ENCODE measurements at places on chromosomes 7 and 10.

GRCh38 chr7:94297397-94297838 lies 97.3 kb upstream of the COL1A2 start:
- DNase-seq, result no peak

DNA sequence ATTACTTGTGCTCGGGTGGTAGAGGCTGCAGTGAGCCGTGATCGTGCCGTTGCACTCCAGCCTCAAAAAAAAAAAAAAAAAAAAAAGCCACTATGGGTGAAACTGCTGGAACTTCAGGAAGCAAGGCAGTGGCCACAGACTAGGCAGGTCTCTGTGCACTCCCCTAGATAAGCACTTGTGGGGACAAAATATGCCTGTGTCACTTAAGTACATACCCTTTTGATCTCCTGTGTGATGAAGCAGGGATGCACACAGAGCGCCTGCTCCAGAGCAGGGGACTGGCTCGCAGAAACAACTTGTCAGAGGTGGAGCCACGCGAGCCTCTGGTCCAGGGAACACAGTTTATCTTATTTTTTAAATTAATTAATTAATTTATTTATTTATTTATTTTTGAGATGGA lies 42.9 kb upstream of the PSAP start:
- no peak for DNase-seq

- no peak for DNase-seq
Observed at GRCh38 chr7:96126382-96126781, 195.5 kb downstream of the SLC25A13 start.

DNA sequence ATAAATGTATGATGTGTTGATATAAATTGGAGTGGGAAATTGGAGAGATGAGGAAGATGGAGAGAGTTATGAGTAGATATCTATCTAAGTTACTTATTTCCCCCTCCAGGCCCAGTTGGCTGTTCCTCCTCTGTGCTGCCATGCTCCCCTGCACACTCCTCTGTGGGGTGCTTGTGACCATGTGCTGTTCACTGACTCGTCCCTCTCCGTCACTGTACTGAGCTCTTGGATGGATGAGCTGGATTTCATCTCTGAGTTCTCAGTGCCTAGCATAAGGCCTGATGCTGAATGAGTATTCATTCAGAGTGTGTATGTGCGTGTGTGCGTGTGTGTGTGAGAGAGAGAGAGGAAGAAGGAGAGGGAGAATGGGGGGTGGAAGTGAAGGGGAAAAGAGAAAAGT lies 14.5 kb downstream of the OR9A2 start:
- no peak for DNase-seq

- no peak for DNase-seq
Observed at GRCh38 chr10:30216821-30217220, 132.3 kb downstream of the MTPAP start.

- no peak for DNase-seq
Observed at GRCh38 chr10:69988094-69988493, 64.6 kb upstream of the MACROH2A2 start.

DNA sequence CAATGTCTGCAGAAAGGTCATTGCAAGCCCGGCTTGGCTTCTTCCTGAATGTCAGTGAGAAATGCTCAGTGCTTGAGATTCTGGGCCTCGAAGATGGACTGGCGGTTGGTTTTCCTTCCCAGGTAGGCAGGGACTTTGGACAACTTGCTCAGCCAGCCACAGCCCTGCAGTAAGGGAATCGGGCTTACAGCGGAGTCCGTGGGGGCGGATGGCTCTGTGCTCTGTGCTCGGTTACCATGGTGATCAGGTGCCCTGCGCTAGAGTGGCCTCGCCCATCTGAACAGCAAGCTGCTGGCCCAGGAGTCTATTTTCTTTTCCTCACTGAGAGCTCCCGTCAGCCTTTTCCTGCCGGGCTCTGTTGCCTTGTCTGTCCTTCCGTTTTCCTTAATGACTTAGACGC lies 77.8 kb upstream of the SH2B2 start:
- DNase-seq, result no peak

GRCh38 chr7:26500749-26501352 lies 209.2 kb downstream of the SNX10 start:
- DNase-seq, result no peak

DNA sequence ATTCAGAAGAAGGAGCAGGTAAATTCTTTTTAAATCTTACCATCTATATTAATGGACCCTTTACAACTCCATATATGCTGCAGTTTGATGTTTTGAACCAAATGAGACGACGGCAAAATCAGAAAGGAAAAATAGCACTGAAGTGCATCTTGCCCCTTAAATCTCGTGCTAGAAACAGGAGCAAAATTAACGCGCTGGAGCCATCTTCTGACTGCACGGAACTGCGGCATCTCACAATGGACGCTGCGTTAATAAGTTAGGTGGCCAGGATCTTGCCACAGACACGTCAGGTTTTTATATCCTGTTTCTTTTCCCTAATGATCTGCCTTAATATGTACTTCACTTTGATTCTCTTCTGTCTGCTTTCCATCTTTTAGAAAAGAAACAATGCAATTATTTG lies 354.5 kb downstream of the TFEC start:
- DNase-seq, result no peak

DNA sequence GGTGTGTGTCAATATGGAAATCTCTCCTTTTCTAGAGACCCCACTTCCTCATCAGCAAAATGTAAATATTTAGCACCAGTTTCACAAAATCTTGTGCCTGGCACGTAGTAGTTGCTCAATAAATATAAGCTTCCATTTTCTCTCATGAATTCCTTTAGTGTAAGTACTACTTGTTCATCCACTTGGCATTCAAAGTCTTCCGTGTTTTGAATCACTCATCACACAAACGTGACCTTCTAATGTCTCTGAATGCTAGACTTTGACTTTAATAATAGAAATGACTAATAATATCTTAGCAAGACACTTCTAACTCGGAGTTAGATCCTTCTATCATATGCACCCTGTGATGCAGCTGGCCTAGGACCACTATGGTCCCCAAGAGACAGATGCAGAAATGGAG lies 168.7 kb upstream of the ZNF32 start:
- no peak for DNase-seq

DNA sequence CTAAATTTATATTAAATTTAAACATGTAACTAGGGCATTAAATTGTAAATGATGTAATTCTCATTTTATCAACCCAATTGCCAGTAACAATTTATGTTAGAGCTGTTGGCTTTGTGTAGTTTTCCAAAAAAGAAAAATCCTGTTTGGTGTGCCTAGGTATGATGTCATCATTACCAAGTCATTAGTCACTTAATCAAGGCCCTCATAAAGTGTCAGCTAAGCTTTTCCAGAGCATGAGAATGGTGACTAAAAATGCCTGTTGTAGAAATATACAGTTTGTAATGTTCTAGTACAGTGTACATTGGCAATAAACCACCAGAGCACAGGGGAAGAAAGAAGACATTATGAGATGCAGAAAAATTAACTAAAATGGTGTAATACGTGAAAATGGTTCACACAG lies 593.8 kb upstream of the ANKRD30A start:
- DNase-seq, result no peak

GRCh38 chr7:143362131-143363015 lies at the start of gene FAM131B:
Gene FAM131B, minus strand, starts transcription at chr7:143362713. Its CDS starts 110 bp downstream, at chr7:143362603.
- DNase-seq, result no peak

GRCh38 chr7:154795437-154795836 lies 207.5 kb downstream of the PAXIP1 start:
- DNase-seq, result no peak

DNA sequence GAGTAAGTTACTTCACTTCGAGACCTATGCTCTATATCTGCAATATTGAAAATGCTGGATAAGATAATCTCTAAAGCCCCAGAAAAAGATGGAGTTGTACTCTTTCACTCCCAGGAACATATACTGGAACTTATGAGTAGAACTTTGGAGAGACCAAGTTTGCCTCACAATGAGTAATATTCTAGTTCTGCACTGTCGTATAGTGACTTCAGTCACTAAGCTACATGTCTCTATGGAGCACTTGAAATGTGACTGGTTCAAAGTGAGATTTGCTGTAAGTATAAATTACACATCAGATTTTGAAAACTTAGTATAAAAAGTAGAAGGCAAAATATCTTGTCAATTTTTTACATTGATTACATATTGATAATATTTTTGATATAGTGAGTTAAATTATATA lies 116.4 kb downstream of the PTEN start:
- DNase-seq, result no peak

DNA sequence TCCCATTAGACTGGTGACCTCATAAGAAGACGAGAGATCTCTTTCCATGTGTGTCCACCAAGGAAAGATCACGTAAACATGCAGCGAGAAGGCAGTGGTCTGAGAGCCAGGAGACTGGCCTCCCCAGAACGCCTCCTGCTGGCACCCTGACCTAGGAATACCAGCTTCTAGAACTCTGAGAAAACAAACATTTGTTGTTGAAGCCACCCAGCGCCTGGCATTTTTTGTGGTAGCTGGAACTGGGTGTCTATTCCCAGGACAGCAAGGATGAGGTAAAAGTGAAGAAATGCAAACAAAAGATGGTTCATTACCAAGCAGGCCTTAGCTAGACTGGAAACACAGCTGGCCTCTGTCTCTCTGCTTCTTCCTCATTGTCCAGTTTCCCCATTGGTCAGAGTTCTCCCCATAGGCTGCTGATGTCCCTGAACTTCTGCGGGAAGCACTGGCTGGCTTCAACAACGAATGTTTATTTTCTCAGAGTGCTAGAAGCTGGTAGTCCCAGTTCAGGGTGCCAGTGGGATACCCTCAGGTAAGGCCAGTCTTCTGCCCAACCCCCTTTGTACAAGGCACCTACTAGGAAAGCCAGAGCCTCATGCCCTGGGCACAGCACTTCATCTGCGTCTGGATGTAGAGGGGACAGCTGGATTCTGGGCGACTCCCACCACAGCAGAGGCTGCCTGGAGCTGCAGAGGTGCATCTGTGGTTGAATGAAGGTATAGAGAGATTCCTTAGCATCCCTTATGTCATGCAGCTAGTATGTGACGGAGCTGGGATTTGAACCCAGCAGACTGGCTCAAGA lies 304.9 kb downstream of the TCERG1L start:
- DNase-seq, result no peak

DNA sequence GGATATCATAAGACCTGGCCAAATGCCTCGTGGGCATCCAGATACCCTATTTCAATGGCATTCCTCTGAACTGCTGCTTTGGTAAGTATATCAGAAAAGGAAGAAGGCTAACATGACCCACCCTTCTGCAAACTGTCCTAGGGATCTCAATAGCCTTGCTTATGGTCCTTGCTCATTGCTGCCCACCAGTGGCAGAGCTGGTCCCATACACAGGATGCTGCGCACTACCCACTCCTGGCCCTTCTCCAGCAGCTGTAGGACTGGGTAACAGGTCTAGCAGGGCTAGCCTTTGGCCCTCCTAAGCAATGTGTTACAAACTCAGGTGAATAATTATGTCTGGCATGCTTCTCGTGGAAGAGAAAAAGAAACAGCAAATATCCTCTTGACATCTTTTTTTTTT lies 72.5 kb downstream of the C10orf90 start:
- no peak for DNase-seq

DNA sequence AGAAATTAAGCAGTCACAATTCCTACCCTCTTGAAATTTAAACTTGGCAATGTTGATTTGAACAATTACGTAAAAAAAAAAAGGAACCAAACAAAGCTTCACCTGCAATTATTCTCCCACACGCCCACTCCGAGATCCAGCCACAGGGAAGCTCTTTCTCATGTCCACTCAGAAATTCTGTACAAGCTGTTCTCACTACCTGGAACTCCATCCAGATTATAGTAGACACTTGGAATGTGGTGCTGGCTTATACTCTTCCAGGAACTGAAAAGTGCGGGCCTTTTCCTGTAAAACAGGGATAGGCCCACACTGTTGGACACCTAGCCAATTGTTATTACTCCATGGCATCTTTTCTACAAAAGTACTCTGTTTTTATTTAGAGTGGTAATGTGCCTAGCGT lies 20.3 kb upstream of the TOMM7 start:
- no peak for DNase-seq

- DNase-seq, result no peak
Observed at GRCh38 chr10:101441541-101442455, 87.8 kb downstream of the BTRC start.

- DNase-seq, result no peak
Observed at GRCh38 chr7:142445019-142445686, 187.3 kb upstream of the PRSS58 start.

DNA sequence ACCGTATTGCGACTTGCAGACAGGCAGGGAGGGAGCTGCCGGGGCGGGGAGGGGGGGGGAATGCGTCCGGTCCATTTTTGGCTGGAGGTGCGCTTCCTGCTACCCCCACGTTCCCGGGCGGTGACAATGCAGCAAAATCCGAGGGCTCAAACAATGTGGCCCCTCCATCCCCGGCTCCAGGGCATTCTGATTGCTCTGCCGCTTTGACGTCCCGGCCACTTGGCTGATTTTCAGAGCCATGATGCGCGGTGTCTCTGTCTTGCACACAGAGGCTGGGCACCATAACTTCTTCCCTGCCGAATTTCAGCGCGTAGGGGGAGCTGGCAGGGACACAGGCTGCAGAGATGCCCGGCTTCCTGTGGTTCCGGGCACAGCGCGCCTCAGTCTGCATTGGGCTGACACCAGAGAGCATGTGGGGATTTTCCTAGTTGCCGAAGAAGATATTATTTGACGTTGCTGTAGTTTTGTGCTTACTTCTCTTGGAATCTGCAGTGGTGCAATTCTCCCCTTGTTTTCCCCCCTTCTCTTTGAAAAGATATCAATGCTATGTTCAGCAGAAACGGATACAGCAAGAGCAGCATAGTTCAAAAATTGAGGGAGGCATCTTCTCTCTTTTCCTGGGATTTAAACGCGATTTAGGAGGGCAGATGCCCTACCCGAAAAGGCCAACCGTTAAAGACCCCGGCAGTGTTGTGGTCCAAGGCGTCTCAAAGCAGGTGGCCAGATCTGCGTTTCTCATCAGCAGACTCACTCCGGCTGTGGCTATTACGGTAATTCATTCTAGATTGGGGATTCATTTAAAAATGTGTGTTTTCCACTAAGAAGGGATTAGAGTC lies 1.4 kb downstream of the HECW1 start:
- DNase-seq, result no peak

GRCh38 chr10:24706479-24707118 lies 17.1 kb downstream of the ARHGAP21 start:
- no peak for DNase-seq

- no peak for DNase-seq
Observed at GRCh38 chr7:2100278-2101208, 132.2 kb downstream of the MAD1L1 start.

DNA sequence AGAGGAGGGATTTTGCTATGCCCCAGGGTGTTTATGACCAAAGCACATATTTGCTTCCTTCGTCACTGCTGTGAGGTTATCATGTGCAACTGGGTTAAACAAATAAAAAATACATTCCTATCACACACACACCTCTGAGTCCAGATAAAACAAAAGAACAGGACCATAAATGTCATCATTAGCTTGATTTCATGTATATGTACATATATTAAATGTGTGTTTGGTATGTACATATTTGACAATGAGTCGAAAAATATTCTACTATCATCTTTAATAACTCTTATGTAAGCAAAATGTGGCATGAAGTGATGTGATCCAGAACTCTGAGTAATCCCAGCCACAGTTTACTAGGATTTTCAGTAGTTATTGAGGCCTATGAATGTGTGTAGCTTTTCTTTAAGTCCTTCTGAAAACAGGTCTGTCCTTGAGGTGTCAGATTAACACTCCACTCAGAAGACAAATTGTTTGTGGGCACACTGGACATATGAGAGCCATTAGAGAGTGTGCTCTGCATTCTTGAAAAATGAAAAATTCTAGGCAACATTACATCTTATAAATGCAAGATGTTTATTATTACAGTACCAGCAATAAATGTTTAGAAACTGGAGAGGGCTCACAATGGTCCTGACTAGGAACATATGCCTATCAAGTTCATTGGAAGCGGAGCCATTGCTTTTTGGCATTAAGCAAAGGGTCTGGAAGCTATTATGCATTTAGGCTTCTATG lies 335.1 kb upstream of the SEMA3A start:
- DNase-seq, result no peak

- no peak for DNase-seq
Observed at GRCh38 chr7:157702311-157703023, 365.7 kb downstream of the DNAJB6 start.

All from stimulated activated CD8-positive, alpha-beta memory T cell treated with anti-CD3 and anti-CD28 coated beads, Interleukin-7, amount 100 ng/mL, for 1 hour (primary cell).